ENCODE measurements at places on chromosomes 7 and 10.

- DNase-seq, result no peak
Observed at GRCh38 chr10:49738616-49739360, 23.3 kb downstream of the OGDHL start.

GRCh38 chr10:132709471-132709951, 76.4 kb downstream of the NKX6-2 start:
- no peak for DNase-seq

- DNase-seq, result peak; percentile 33
Observed at GRCh38 chr7:13262929-13263530, 575.6 kb downstream of the ARL4A start.

GRCh38 chr7:19106241-19107080, 11.0 kb downstream of the TWIST1 start:
- DNase-seq, result no peak

DNA sequence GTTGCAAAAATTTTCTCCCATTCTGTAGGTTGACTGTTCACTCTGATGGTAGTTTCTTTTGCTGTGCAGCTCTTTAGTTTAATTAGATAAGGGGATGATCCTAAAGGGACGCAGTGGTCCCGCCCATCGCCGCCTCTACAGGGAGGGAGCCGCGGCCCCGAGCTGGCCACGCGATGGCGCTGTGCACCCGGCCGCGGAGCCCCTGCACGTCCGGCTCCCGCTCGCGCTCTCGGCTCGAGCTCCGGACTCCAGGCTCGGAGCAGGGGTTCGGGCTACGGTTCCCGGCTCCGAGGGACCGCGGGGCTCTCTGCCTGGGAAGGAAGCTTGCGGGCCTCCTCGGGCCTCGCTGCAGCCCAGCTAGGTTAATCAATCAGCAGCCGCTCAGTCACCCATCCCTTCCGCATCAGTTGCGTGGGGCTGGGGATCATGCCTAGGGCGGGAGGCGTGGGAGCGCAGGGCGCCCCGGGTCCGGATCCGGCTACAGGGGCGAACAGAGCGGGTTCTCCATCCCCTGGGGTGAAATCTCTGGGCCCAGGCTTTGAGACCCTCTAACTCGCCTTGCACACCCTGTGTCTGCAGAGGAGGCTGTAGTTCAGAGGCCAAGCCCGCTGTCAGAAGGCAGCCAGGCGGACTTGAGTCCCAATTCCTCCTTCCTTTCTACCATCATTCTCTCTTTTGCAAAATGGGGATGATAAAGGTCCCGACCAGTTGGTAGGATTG, 97.9 kb downstream of the WDR11 start:
- peak; percentile 47 for DNase-seq

DNA sequence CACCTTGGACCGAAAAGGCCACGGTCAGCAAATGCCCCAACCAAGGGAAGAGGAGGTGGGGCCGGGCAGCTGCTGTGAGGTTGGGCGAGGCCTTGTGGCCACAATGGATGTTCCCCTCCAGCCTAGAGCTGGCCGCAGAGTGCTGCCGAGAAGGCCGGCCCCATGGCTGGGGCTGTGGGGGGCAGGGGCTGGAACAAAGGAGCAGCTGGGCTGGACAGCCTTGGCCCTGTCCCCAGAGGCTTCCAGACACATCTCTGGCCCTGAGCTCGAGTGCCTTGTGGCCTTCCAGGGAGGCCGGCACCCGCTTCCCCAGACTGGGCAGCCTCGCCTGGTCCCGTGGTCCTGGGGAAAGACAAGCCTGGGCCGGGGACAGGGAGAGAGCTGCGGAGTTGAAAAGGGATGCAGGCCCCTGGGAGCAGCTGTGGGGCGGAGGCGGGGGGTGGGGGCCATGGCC, 88.0 kb downstream of the PDGFA start:
- DNase-seq, result no peak

- no peak for DNase-seq
Observed at GRCh38 chr10:104081998-104082397, 3.7 kb downstream of the COL17A1 start.

- no peak for DNase-seq
Observed at GRCh38 chr7:139860090-139860775, 31.2 kb downstream of the TBXAS1 start.

DNA sequence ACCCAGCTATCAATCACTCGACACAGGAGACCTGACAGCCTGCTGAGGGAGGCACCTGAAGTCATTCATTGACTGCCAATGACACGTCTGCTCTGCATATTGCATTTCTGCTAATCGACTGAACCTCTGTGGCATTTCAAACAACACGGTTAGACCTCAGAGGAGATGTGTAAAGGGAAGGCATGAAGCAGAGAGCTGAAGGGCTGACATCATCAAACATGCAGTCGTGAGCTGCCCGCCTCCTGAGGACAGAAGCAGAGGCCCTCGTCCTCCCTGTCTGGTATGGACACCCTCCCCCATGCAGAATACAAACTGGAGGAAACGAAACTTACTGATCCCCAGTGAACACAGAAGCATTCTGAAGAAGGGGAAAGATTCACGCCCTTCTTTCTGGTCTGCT, 462.6 kb upstream of the MGMT start:
- DNase-seq, result no peak

DNA sequence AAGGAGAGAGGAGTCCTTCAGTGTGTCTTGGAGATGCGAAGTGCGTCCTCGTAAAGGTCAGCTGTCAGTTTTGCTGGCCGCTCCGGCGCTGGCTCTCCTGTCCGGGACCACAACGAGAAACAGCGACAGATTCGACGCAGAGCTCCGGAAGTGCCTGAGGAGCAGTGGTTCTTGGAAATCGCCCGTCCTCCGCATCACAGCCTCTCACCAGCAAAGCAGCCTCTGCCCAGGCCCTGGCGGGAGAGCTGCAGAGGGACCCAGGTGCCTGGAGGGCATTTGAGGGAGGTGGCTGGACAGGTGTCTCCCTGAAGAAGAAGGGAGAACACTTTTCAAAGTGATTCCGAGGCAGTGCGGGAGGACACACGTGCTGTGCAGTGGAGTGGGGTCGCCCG, 11.6 kb upstream of the AP5Z1 start:
- DNase-seq, result no peak
